Upper lobe of left lung (tissue), 6 donors: ENCODE measurements at places on chromosomes 4 and X. TPM values are rescaled to one million over a fixed set of nuclear protein-coding genes. Genes with fewer than 3 reads are reported as not detected.

GRCh38 chr4:149676076-149676475 is 139.6 kb downstream of the IQCM start:
- DNase-seq: no peak

DNA sequence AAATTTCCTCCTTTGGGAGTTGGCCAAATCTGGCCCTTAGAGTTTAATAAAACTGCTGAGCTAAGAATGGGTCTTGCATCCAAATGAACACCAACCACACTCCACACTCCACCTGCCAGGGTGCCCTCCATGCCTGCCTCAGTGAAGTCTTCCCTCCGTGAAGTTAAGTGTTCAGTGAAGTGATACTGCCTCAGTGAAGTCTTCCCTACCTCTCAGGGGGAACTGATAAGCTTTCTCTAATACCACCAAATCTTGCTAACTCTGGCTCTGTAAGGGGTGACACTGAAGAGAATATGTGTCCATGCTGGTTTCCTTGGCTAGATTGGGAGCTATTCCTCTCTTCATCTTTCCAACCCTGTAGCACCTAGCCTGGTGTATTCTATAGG is 27.9 kb downstream of the MED28 start:
- no peak for DNase-seq

- peak; percentile 57 for DNase-seq
Measured at GRCh38 chr4:1310031-1310795, 20.5 kb downstream of the MAEA start.

DNA sequence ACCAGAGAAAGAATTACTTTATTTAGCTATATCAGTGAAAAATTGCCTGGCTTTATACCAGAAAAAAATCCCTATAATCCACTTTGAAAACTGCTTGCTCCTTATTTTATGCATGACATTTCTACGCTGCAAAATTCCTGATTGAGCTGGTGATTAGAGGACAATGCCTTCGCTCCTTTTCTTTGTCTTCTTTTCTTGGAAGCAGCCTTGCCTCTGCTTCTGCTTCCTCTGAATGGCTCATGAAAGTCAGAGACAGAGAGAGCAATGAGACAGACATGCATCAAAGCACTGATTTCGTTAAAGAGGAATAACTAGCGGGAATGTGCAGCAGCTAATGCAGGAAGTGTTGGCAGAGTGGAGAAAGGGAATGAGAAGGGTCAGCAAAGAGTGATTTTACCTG is 294.3 kb upstream of the IGFBP7 start:
- DNase-seq: no peak

DNA sequence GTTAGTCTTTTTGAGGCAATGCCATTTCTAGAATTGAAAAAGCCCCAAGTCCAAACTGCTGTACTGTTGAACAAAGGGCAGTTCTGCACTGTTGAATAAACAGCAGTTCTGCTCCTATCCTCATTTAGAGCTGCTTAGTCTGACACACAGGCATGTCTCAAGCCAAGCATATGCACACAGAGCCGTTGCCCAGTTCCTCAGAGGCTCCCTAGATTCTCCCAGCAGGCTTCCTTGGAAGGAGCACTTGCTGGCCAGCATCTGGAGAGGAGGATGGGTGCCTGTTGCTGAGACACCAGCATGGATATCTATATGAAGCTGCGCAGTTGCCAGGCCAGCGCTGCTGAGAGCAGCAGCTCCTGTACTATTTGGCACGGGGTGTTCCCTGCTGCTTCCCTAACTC is 138.3 kb upstream of the USP38 start:
- DNase-seq: no peak

DNA sequence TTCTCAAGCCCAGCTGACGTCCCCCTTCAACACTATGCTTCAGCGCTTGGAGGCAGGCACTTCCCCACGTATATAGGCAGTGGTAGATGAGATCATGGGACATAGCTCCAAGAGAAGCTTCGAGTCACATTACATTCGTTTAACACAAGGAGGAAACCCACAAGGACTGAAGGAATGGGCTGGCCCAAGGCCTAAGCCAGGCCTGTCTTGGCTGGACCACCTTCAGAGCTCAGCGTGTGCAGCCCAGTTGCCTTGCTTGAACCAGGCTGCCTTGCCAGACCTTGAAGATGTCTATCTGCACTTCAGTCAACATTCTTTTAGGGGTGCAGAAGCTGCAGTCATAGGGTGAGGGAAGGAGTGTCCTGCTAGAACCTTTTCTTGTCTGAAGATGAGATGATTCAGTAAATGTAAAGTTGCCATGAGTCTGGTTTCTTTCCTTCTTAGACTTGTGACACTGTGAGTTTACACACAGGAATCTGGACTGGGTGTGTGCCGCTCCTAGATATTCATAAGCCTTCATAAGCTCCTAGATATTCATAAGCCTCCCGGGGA is 144.1 kb upstream of the RBPJ start:
- DNase-seq: no peak

TAPT1 gene
- 79.0 TPM for total RNA-seq

RNF175 gene
- not detected for total RNA-seq

GRCh38 chr4:71827826-71828225 is 43.9 kb upstream of the GC start:
- DNase-seq: no peak

FAM114A1 gene
- 92.5 TPM for total RNA-seq

DNA sequence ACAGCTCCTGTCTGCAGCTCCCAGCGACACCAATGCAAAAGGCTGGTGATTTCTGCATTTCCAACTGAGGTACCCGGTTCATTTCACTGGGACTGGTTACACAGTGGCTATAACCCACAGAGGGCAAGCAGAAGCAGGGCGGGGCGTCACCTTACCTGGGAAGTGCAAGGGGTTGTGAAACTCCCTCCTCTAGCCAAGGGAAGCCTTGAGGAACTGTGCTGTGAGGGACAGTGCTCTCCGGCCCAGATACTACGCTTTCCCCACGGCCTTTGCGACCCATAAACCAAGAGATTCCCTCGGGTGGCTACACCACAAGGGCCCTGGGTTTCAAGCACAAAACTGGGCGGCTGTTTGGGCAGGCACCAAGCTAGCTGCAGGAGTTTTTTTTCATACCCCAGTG is 218.9 kb downstream of the PPP3CA start:
- DNase-seq: no peak

DNA sequence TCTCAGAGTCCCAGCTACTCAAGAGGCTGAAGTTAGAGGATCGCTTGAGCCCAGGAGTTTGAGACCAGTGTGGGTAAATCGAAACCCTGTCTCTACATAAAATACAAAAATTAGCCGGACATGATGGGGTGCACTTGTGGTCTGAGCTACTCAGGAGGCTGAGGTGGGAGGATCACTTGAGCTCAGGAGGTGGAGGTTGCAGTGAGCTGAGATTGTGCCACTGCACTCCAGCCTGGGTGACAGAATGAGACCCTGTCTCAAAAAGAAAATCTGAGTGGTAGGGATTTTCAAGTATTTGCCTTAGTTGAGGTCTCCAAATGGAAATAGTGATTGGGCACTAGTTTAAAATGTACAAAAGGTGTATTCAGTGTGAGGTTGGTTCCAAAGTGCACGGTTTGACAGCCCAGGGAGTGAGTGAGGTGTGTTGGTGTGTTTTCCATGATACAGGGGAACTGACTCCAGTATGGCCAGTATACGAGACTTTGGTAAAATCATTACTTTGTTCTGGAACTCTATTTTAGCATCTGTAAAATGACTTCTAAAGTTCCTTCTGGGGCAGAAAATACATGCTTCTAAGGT is 13.8 kb downstream of the ADD1 start:
- DNase-seq: no peak

OGT gene
- 200 TPM for total RNA-seq

GRCh38 chr4:154457471-154457870 is 34.1 kb downstream of the DCHS2 start:
- no peak for DNase-seq

DNA sequence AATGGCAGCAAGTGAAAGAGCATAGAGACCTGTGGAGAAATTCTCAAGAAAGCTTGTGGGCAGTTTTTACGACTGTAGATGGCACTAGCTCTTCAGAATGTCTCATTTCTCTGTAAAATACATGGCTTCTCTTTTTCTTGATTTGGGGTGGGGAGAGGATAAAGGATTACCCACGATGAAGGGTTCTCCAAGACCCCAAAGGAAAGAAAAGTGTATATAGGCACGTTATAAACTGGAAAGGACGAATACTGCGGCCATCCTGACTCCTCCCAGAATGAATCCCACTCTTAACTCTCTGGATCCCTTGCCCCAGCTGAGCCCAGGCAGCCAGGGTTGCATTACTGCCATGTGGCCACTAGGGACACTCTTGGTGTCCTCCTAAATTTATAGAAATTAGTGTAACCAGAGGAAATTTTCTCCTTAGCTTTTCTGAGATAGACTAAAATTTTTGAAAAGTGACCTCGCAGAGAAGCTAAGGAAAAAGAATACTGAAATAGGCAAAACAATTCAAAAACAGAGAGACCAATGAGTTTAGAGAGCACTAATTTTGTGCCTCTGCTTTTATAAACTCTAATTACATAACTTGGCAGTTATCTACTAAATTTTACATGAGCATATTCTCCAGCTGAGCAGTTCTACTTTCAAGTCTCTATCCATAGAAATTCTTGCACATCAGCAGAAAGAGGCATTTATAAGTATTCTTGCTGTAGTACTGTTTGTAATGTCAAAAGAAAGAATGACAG is 37.8 kb upstream of the PCDH19 start:
- DNase-seq: no peak

DNA sequence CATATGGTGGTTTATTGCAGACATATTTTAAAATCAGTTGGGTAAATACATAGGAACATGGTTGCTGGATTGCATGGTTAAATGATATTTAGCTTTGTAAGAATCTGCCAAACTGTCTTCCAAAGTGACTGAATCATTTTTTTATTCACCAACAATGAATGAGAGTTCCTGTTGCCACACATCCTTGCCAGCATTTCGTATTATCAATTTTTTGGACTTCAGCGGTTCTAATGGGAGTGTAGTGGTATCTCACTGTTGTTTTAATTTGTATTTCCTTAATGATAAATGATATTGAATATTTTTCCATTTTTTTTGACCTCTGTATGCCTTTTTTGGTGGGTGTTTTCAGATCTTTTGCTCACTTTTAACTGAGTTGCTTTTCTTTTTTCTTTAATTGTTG is 1.4 kb upstream of the MTHFD2L start:
- DNase-seq: no peak
